ENCODE measurements at places on chromosomes 3 and 15.

DNA sequence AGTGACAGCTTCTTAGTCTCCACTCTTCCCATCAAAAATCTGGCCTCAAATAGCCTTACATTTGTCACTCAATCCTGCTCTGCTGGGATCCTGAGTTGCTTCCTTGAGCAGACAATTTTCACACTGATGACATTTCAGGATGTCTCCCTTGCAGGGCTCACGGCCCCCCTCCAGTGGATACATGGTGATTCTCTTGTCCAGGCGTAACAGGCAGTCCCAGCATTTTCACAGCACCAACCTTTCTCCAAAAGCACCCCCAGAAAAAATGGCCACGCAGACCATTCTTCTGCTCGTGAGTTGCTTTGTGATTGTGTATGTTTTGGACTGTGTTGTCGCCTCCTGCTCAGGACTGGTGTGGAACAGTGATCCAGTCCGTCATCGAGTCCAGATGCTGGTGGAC lies 47.4 kb upstream of the WNT7A start:
- peak; percentile 1 for DNase-seq

- no peak for DNase-seq
Observed at GRCh38 chr15:57500256-57500655, 91.4 kb upstream of the MYZAP start.

- no peak for DNase-seq
Observed at GRCh38 chr3:54960701-54961100, 32.8 kb upstream of the LRTM1 start.

DNA sequence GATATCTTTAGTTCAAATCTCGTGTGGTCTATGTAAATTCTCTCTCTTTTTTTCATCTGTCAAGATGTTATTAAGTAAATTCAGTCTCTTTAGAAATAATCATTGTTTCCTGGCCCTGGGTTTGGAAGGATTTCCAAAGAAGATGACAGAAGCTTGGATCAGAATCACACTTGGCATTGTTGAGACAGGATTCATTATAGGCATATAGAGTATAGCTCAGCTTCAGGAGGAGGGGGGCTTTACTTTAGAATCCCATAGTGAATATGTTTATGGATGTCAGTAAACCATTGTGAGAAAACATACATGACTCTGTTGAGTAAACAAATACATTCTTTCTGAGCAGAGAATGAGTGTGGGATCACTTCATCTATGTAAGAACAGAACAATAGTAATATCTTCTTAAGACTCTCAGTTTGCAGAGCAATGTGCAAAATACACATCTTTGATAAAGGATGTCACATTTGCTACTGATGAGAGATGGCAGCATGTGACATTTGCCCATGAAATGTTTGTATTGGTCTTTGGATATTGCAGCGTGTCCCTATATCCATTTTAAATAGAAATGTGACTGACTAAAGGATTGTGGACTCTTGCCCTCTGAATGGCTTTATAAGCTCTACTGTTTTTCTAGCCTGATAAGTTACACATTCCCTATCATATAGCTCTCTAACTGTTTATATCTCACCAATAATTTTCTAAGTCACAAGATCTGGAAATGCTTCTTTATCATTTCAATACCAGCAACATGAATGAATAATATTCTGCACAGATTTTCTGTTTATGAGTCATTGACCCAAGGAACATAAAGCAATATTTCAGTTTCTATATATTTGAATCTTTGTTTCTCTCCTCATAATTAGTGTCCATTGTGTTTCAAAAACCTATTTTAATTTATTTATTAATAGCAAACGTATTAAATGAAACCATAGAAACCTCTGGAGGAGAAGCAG lies 95.6 kb upstream of the THRB start:
- DNase-seq, result no peak

DNA sequence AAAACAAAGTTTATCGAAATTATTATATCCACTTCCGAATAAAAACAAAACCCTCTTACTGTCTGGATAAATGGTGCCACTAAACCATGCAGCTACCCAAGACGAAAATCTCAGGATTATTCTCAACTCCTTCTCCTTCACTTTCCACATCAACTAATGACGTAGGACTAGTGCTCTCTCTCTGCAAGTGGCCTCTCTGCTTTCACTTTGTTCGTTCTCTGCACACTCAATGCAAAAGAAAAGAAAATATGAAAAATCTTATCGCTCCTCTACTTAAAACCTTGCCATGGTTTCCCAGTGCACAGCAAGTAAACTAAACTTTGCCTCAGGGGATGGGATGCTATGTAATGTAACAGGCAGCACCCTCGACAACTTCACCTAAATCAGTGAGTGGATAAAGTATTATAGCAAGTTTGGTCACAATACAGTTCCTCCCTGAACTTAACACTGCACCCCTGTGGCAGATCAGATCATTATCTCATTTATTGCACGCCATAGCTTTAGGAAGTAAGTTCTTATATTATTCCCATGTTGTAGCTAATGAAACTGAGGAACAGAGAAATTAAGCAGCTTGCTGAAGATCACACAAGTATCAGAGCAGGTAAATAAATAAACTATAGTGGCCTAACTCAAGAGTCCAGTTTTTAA lies 262.7 kb upstream of the GADL1 start:
- no peak for DNase-seq

DNA sequence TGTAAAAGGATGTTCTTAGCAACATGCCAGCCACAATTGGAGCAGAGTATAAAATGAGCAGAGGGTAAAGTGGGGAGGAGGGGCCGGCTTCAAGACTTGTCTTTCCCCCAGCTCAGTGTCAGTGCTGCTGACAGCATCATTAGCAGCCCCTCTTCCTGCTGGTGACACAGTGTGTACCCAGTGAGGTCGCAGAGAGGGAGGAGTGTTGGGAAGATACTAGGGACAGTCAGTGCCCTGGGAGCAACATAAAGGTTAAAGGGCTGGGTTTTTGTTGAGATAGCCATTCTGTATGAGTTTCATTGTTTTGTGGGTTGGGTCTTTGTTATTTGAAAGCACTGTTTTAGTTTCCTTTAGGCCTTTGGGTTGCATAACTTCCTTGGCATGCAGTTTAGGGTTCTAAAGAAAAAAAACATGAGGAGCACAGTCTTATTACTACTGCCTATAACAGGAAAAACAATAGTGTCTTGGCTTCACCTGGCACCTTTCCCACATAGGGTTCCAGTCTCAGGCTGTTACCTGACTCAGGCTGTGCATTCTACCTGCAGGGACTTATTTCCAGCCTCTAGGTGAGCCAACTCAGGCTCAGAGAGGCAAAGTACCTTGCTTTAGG lies 94.1 kb upstream of the SKOR1 start:
- no peak for DNase-seq

GRCh38 chr3:37694284-37694675 lies 167.4 kb upstream of the CTDSPL start:
- DNase-seq, result no peak

- DNase-seq, result peak; percentile 20
Observed at GRCh38 chr3:134838599-134838998, 43.5 kb downstream of the EPHB1 start.

GRCh38 chr15:25797035-25797434 lies 66.1 kb downstream of the ATP10A start:
- DNase-seq, result no peak

GRCh38 chr3:187107989-187108388 lies 31.3 kb downstream of the RPL39L start:
- no peak for DNase-seq

DNA sequence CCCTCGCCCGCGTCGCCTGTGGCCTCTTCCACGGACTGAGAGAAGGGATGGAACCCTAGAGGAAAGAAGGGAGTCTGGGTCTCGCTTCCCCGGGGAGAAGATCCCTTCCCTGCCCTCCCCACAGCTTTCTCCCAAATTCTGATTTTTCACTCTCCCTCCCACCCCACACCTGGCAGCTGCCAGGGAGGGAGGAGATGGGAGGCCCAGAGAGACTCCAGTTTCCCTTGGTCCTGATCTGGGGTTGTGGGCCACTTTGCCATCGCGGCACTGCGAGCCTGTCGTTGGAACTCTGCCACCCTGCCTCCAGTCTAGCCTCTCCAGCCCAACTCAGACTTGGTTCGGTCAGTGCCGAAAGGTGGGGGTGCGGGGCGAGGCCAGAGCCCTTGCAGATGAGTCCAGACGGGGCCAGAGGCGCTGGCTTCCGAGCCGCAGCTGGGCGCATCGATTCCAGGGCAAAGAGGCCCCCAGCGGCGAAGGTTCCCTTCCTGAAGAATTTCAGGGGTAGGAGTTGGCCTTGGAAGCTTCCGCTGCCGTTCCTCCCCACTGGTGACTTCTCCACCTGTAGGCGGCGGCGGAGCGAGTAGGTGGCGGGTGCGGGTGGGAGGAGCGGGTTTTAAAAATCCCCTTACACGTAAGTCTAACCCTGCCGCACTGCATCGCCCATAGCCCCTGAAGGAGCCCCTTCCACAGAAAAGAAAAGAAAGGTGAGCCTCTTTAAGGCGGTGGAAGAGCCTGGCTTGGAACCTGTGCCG lies 5.2 kb downstream of the WNT5A start:
- no peak for DNase-seq

- DNase-seq, result no peak
Observed at GRCh38 chr15:61275901-61276300, 46.8 kb upstream of the RORA start.

GRCh38 chr15:75197062-75197630 lies 4.5 kb upstream of the C15orf39 start:
- DNase-seq, result no peak

DNA sequence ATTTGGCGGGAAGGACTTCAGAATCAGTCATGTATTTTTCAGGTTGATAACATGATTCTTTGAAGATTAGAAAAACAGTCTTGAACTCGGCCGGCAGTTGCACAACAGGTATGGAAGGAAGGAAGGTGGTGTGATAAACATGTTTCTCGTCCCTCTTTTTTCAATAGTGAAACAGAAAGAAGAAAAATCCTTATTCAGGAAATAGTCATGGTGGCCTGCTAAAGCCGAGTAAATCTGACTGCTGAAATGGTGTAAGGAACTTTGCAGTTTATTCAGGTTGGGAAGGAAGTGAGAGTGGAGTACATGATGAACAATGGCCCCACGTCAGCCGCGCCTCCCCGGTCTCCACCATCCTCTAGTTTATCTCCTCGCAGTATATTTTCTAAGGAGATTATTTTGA lies 6.7 kb downstream of the RASGRP1 start:
- no peak for DNase-seq

- no peak for DNase-seq
Observed at GRCh38 chr3:124131580-124131979, 139.7 kb upstream of the ROPN1 start.

DNA sequence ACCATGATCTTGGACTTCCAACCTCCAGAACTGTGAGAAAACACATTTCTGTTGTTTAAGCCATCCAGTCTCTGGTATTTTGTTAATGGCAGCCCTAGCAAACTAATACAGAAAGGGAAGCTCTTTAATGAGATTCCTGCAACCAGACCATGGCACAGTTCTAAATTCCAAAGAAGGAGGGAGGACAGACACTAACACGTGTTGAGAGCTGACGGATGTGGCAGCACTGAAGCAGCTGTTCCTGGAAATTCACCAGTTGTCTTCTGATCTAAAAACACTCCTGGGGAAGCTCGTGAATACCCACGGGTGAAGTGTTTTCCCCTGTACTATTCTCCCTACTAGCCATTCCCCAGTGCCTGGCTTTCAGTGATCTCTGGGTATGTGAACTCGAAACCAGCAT lies 56.7 kb downstream of the RPL22L1 start:
- no peak for DNase-seq

DNA sequence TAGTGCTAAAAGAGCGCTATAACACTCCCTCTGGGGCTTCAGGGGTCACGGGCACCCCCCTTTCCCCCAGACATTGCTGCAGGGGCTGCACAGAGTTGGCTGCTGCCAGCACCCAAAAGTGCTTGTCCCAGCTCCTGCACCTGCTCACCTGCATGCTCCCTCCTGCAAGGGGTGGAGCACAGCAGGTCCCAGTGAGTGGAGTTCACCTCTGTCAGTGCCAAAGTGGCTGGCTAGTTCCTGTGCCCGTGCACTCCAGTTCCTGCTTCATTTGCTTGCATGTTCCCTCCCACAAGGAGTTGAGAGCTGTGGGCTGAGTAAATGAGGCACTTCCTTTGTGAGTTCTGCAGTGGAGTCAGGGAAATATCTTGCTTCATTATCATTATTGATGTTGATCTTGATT lies 476.9 kb downstream of the SQOR start:
- no peak for DNase-seq

GRCh38 chr3:30631243-30631904 lies 25.0 kb downstream of the TGFBR2 start:
- no peak for DNase-seq

DNA sequence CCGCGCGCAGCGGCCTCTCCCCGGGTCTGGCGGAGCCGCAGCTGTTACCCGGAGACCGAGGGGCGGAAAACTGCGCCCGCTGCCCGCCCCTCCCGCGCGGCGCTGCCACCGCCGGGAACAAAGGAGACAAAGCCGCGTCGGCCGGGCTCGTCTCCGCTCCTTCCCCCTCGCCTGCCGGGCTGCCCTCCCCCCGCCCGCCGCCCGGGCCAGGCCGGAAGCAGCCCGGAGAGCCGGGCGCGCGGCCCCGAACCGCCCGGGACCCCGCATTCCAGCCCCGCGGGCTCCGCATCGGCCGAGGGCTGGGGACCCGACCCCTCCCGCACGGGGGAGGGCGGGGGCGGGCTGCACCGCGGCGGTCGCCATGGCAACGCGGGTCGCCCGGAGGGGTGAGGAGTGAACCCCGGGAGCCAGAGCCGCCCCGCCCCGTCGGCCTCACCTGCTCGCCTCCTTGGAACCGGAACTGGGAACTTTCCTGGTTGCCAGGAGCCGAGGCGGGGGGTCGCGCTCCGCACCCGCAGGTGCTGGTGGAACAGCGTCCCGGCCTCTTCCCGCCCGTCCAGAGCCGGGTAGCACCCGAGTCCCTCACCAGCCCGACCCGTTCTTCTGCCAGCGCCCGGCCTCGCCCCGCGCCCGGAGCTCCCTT lies 448 bp downstream of the PLXNB1 start:
- no peak for DNase-seq

DNA sequence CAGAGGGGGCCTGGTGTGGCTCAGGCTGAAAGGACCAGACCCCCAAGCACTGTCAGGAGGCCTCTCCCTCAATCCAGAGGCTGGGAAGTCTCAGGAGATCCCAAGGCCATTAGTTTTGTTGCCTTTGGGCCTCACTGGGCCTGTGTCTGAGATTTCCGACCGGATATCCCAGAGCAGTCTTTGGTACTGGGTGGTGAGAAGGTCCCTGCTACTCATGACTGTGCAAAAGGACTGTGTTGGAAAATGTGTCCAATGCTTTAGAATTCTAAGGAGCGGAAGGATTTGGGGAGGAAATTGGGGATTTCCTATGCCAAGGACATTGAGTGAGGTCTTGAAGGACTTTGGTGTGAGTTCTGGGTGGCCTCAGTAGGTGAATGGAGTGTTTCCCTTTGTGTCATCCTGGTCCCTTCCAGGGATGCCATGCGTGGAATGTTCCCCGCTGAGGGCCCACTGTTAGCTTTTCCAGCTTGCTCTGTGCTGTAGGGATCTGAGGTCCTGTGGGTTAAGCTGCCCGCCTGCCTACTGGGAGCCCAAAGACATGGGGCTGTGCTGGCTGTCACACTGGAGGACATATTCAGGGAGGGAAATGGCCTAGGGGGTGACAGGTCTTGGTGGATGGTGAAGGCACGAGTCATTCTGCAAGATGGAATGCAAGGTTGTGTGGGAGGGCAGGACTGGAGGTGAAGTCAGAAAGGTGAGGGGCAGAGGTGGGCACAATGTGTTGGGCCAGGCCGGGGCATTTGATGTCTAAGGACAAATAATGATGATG lies 16.4 kb downstream of the SMAD6 start:
- no peak for DNase-seq

GRCh38 chr15:55327387-55327786 lies 8.4 kb downstream of the PIGB start:
- DNase-seq, result peak; percentile 12

Data from hematopoietic multipotent progenitor cell treated with erythropoietin and hydrocortisone succinate and interleukin-3 and kit ligand, for 8 days (in vitro differentiated cells).